Spleen (tissue), 13 donors: ENCODE measurements at places on chromosomes 6 and 20. TPM values are rescaled to one million over a fixed set of nuclear protein-coding genes. Genes with fewer than 3 reads are reported as not detected.

GRCh38 chr6:113293423-113293740 lies 563.8 kb upstream of the MARCKS start:
- no peak for DNase-seq

DNA sequence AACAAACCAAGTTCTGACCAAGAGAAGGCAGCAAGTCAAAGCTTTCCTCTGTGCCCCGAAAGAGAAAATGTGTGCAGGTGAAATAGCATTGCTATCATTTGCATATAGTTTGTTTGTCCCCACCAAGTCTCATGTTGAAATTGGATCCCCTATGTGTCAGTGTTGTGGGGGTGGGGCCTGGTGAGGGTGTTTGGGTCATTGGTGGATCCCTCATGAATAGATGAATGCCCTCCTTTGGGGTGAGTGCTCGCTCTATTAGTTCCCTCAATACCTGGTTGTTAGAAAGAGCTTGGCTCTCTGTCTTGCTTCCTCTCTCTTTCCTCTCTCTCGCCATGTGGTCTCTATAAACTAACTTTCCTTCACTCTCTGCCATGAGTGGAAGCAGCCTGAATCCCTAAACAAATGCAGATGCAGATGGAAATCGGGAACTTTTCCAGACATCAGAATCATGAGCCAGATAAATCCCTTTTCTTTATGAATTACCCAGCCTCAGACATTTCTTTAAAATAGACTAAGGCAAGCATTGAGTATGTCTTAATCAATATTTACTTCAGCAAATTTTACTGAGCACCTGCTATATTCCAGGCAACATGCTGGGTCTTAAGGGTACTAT lies 43.8 kb upstream of the SYNDIG1 start:
- DNase-seq = no peak

DNA sequence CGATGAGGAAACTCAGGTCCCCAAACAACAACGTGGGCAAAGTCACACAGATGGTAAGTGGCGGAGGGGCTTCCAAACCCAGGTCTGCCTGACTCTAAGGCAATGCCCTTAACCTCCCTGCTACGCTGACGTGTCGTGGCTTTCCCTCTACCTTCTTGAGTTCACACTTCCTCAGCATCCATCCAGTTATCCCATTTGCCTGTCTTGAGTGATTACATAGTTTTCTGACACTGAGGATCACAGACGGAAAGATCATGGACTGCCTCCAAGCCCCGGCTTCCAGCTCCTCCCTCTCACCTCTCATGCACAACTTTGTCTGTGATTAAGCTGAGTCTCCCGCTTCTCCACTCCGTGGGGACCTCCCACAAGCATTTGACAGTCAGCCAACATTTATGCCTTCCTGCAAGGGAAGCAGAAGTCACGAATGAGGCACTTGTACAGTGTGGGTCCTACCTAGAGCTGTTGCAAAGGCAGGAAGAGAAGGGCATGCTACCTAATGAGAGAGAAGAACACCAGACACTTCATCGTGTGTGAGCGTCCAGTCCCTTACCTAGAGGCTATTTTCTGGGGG lies 33.8 kb downstream of the TBC1D7 start:
- DNase-seq = no peak

GRCh38 chr6:19892260-19892659 lies 55.1 kb downstream of the ID4 start:
- no peak for DNase-seq

The RWDD1 gene
- 50.5 TPM for polyA plus RNA-seq

DNA sequence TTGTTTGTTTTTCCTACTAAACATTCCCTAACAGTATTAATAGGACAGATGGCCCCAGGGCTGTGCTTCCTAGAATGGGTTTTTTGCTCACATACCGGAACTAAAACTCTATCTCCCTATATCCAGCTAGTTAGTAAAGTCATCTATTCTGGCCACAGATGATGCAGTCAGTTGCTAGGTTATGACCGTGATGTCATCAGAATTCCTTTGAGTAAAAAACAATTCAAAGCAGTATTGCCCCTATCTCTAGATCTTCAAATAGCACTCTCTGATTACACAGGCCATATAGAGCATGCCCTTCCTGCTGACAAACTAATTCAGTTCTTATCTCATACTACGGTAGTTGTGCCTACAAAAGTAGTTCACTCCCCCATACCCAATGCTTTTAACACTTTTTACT lies 17.9 kb upstream of the ZNF451 start:
- no peak for DNase-seq

GRCh38 chr6:81751388-81752083 lies 945 bp downstream of the TENT5A start:
- DNase-seq = peak; percentile 94

GRCh38 chr6:6823568-6824224 lies 235.2 kb downstream of the LY86 start:
- DNase-seq = no peak

DNA sequence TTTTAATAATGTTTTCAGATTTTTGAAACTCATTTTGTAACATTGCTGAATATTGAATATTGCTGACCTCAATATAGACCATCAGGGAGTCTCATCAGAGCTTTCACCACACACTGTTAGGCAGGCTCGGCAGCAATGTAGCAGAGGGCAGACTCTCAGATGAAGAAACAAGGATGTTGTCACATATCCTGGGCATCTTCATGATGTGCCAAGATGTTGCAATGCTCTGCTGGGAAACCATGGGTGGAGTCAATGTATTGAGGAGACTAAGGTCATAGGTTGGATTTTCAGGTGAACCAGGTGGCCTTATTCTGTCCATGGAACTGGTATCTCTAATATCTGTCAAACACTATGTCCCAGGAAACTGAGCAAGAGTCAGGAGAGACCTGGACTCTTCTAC lies 27.3 kb downstream of the NR2E1 start:
- no peak for DNase-seq

DNA sequence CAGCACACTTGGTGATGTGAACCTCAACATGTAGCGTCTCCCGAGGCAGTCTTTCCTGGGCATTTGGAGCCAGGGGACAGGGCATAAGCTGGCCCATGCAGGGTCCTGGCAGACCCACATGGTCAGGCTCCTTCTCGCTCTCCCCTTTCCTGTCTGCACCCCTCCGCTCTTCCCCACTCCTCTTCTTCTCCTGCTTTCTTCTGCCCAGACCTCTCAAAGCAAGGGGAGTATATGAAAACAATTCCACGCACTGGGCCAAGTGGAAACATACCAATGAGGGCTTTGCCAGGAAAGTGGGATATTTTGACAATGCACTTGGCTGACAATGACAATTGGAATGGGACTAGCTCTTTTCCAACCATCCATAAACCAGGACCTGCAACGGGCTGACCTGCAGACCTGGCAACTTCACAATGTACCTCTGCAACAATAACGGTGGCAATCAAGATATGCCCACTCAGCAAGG lies 58.9 kb upstream of the TRAF3IP2 start:
- no peak for DNase-seq

The OR2H2 gene
- not detected for polyA plus RNA-seq

The IP6K3 gene
- polyA plus RNA-seq = 0.30 TPM

DNA sequence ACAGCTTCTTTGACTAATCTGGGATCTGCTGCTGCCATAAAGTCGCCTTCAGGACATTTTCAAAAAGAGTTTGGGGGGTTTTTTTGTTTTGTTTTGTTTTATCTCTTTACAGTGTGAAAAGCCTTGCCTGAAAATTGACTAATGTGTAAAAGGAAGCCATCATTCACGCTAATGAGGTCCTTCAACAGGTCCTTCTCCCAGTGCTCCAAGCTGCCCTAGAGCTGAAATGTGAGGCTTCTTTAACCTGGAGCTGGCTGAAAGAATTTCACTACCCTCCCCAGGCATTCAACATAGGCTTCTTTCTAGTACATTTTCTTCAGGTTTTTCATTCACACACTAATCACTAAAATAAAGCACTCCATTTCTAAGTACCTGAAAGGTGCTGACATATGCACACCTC lies 145.1 kb upstream of the PRDM1 start:
- DNase-seq = no peak

- DNase-seq = no peak
Measured at GRCh38 chr20:11092151-11092550, 418.4 kb upstream of the JAG1 start.

- DNase-seq = peak; percentile 95
Measured at GRCh38 chr20:32743237-32744112, at the start of gene COMMD7. Gene COMMD7 (minus strand): TSS chr20:32743467. CDS start chr20:32743391, 76 bp downstream.

The SALL4 gene
- 0.37 TPM for polyA plus RNA-seq

- no peak for DNase-seq
Measured at GRCh38 chr6:169906688-169907418, 155.4 kb downstream of the ERMARD start.

The SMPD2 gene
- polyA plus RNA-seq = 15.6 TPM

GRCh38 chr20:40604416-40604815 lies 84.6 kb downstream of the MAFB start:
- no peak for DNase-seq

GRCh38 chr6:55239099-55239498 lies 64.8 kb downstream of the HCRTR2 start:
- no peak for DNase-seq

GRCh38 chr6:41488433-41489119 lies 57.6 kb upstream of the FOXP4 start:
- DNase-seq = peak; percentile 64

GRCh38 chr20:63316502-63316921 lies 23.5 kb downstream of the COL20A1 start:
- peak; percentile 72 for DNase-seq

GRCh38 chr6:166601956-166602355 lies 15.5 kb upstream of the RAMACL start:
- no peak for DNase-seq

The FAM184A gene
- 2.0 TPM for polyA plus RNA-seq

The RAD21L1 gene
- not detected for polyA plus RNA-seq

- no peak for DNase-seq
Measured at GRCh38 chr20:56223352-56223751, 25.2 kb upstream of the MC3R start.

The CNR1 gene
- polyA plus RNA-seq = 2.5 TPM

The SLC25A27 gene
- polyA plus RNA-seq = 4.3 TPM
